ENCODE measurements at places on chromosomes 3 and 15. TPM values are rescaled to one million over a fixed set of nuclear protein-coding genes. Genes with fewer than 3 reads are reported as not detected.

STRA6 gene
- not detected for polyA plus RNA-seq

DNA sequence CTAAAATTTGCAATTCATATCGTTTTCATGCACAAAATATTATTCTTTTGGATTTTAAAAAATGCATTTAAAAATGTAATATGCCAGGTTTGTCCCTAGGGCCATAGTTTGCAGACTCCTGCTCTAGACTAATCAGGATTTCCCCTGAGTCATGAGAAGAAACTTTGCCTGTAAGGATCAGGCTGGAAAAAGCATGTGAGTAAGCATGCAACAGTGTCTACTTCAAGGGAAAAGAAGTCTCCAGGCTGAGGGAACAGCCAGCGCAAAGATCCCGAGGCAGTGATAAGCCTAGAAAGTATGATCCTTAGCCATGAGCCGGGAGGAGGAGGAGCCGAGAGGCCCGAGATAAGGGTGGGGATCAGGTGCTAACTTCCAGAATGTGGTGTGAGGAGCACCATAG, 382.8 kb upstream of the CFAP20DC start:
- DNase-seq = no peak

- DNase-seq = no peak
These were observed 50.6 kb downstream of the SV2B start for GRCh38 chr15:91150502-91151160.

- no peak for DNase-seq
These were observed 28.3 kb downstream of the LMCD1 start for GRCh38 chr3:8529738-8530525.

DNA sequence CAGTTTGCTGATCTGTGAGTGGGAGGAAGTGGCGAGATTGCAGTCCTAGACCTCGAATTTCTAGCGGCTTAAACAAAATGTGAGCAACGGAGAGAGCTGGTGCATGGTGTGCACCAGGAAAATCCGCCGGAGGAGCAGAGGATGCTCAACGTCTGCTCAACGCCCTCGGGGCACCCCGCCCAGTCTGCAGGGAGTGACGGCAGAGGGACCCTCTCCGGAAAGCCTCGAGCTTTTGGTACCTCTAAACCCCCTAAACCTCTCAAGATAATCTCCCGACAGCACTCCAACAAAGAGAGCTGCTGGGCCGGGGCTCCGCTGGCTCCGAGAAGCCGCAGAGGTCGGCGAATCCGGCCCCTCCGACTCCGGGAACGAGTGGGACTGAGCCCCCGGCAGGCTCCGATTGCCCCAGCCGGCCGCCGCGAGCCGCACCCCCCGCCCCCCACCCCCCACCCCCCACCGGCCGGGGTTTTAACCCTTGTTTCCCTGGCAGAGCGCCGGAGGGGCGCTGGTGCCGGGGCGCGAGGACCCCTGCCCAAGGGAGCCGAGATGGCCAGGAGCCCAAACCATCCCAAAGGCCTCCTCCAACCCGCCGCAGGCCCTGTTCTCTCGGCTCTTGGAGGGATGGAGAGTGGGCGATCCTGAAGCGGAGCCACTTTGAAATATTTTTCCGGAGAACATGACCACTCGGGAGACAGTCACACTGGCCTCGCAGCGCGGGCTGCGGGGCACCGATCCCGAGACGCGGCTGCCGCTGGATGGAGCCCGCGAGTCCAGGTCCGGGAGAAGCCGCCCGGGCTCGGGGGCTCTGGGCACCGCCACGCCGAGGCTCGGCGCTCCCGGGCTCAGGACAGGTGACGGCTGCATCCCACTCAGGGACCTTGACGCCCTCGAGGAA, 1.5 kb downstream of the MEGF11 start:
- DNase-seq = no peak

DNA sequence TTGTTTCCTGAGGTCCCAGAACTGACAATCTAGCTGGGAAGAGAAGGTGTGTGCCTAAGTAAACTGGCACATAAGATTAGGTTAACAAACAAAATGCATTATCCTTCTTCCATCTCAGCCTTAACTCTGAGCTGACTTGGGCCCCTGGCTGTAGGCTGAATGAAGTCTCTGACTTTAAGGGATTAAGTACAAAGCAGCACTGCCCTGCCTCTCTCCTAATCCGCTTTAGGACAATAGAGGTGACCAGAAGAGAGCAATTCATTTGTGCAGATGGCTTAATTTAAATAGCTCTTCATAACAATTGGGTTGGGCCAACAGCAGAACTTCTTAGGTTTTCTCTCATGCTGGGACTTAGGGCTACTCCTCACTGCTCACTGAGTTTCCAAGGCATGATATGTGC, 181.6 kb upstream of the SOX14 start:
- no peak for DNase-seq

Measured in CD4-positive, CD25-positive, alpha-beta regulatory T cell (primary cell).